ENCODE measurements at places on chromosomes 4 and X.
A peak's percentile ranks its signal among the peaks of the same experiment; 100 is the strongest.

- no peak for DNase-seq
Measured at GRCh38 chrX:110536816-110537215, 178.2 kb downstream of the RTL9 start.

DNA sequence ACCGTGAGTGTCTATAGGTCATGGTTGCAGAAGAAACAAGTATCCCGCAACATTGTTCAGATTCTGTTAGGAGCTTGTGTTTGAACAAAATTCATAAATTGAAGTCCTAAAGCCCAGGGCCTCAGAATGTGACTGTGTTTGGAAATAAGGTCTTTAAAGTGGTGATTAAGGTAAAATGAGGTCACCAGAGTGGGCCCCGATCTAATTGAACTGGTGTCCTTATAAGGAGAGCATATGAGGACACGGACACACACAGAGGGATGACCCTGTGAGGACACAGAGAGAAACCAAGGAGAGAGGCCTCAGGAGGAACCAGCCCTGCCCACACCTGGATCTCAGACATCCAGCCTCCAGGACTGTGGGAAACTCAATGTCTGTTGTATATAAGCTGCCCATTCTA is 76.9 kb downstream of the DHRSX start:
- DNase-seq = no peak

GRCh38 chr4:41442810-41443209 is 95.1 kb upstream of the LIMCH1 start:
- no peak for DNase-seq

DNA sequence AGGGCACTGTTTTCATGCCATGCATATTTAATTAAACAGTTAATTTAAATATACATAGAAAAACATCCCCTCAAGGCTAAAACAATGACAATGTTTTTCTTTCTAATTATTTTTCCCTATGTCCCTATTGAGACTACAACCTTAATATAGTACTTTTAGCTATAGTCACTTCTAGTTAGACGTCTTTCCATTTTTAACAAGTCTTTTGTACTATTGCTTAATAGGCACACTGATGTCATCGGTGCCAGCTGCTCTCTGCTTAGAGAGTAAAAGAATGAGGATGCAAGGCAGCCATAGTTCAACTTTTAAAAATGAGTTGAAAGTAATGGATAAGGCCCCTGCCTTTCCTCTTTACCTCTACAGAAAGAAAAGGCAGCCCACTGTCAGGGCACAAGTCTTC is 191.1 kb downstream of the KCTD8 start:
- no peak for DNase-seq

DNA sequence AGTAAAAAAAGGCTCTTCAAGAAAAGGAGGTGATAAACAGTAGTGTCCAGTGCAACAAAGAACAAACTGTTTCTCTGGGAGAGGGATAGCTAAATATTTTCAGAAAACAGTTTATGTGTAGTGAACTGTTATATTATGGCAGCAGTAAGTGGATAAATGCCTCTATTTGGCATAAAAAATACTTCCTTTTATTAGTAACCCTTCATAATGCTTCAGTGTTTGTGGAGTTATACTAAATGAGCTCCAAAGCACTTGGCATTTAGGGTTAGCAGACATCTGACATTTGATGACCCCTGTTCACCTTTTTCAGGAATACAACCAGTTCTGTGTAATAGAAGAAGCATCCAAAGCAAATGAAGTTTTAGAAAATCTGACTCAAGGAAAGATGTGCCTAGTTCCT is 31.9 kb downstream of the TRAPPC11 start:
- DNase-seq = no peak

DNA sequence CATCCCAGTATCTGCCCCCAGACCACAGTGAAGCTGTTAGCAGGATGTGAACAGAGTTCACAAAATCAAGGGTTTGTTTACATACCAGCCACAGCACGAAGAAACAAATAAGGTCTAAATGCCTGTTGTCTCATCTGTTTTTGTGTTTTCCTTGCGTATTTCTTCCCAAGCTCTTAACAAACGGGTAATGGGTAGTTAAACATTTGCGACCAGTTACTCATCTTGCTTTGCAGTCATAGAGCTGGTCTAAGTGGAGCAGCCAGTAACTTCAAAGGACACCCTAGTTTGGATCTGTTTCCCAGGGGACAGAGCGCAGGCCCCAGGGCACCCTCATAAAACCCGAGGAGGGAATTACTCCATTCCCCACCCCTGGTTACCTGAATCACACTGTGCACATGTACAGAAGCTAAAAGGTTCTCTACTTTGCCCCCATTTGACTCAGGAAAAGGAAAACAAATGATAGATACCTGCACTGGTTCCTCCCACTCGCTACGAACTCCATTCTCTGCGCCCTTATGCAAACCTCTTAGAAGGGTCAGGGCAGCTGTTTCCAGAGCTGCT is 68.8 kb downstream of the MAML3 start:
- DNase-seq = no peak

DNA sequence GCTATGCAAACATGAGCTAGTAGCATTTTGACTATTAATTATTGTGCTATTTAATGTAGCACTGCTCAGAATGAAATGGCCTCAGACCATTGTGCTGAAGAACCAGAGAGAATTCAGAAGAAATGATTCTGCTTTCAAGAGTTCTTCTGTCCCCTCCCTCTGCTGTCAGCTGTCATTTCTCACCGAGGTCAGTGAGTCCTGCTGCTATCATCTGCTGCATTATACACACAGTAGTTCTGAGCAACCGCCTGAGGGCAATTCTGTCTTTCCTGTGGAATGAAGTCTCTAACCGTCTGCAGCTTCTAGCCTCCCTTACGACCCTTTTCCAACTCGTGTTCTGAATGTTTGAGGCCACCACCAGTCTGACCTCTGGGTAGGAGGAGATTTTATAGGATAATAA is 249.4 kb downstream of the HNRNPD start:
- no peak for DNase-seq

DNA sequence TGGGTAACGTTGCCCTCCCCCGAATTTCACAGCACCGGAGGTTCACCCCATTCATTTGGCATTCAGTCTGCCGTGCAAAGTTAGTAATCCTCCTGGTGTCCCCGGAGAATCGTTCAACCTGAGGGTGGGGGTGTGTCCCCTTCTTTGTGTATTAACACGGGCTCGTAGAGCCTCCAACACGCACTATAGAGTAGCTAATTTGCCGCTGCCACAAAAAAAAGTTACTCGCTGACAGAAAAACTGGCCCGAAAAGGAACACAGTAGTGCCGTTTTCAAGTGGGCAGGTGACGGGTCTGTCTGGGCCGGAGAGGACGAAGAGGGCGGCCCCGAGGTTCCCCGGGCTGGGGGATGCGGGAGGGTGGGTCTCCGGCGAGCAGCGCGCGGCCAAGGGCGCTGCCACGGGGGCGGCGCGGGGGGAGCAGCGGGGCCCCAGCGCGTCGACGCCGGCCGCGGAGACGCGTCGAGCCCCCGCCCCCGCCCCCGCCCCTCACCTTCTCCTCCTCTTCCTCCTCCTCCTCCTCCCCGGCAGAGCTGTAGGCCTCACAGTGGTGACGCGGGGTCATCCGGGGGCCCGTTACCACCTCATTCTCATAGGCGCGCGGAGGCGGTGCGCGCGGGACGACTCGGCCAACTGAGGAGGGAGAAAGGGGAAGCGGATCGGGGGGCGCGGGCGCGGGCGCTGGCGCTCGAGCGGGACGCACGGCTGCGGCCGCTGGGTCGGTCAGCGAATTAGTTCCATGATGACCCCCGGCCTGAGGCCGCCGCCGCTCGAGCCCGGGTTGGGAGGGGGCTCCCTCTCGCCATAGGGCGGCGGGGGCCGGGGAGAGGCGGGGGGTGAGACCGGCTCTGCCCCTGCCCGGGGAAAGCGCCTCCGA is 571 bp downstream of the CCNI start:
- DNase-seq = peak; percentile 86

- no peak for DNase-seq
Measured at GRCh38 chr4:129950217-129950616, 854.3 kb downstream of the C4orf33 start.

DNA sequence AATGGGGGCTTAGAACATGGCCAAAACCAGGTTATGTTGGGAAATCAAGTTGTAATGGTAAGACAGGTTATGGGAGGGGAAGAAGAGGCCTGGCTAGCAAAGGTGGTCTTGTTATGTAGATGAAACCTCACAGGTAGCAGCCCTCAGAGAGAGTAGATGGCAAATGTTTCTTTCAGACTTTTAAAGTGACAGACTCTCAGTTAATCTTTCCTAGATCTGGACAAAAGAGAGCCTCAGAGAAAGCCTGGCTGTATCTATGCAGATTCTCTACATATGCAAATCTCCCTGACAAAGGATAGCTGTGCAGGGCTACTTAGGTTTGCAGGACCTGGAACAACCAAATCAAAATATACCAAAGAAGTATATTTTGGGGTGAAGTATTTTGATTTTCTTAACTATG is 284.1 kb upstream of the AMOT start:
- DNase-seq = no peak

- no peak for DNase-seq
Measured at GRCh38 chrX:16579517-16579916, 70.4 kb upstream of the S100G start.

DNA sequence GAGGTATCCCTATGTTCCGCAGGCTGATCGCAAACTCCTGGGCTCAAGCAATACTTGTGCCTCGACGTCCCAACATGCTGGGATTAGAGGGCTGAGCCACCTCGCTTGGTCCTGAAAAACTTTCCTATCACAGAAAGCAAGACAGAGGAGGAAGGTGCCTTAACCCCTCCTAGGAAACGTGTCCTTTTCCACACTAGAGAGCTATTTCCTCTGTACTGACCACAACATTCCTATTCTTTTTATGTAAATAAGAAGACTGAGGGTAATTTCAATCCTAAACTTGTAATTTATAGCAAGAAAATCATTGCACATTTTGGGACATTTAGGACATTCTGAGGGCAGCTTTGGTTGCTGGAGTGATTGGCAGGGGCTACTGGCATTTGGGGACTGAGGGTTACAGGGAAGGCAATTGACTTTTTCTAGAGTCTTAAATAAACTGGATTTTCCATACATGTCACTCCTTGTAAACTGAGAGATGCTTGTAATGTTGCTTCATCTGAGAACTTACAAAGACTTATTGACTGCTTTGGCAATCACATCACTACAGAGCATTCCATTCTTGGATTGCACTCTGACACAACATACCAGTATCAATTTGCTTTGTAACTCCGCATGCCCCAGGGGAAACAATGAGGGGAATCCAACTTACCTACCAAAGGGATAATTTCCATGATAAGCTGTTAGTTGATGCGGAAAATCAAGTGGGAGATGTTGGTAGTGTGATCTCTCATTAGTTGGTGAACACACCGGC is 15.6 kb downstream of the XAGE3 start:
- no peak for DNase-seq

GRCh38 chr4:125681240-125681639 is 366.5 kb downstream of the FAT4 start:
- DNase-seq = no peak

DNA sequence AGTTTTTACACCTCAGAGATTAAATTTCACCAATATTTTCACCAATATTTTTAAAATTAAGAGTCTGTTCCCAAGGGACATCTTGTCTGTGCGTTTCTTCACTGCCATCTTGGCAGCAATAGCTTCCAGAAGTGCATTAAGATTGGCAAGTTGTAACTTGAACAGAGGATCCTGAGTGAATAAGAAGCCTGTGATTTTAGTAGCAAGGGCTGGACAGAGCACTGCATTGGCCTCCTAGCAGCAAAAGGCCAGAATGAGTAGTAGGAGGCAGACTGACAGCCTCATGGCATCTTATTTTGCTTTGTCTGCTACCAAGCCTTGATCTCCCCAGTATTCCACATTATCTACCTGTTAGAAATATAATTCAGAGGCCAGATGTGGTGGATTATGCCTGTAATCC is 138.4 kb downstream of the CPE start:
- no peak for DNase-seq

GRCh38 chr4:27288496-27288895 is 427.9 kb downstream of the STIM2 start:
- no peak for DNase-seq

DNA sequence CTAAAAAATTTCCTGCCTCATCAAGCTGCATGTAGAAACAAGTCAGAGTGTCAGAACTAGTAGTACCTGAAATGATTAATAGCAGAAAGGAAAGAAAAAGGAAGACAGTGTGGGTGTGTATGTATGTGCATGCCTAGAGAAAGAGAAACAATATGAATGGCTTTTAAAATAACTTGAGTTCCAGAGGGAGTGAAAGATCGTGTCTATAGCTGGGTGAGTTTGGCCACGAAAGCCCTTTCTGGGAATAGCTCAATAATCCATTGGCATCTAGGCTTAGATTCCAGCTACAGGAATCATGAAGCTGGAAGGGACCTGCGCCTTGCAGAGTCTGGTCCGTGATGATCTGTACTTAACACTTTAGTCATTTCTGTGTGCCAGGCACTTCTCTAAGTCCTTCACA is 195.6 kb downstream of the RAPGEF2 start:
- DNase-seq = no peak

GRCh38 chrX:75038925-75039324 is 113.7 kb upstream of the NEXMIF start:
- DNase-seq = no peak

GRCh38 chr4:148901075-148901705 is 459.0 kb upstream of the NR3C2 start:
- DNase-seq = no peak

DNA sequence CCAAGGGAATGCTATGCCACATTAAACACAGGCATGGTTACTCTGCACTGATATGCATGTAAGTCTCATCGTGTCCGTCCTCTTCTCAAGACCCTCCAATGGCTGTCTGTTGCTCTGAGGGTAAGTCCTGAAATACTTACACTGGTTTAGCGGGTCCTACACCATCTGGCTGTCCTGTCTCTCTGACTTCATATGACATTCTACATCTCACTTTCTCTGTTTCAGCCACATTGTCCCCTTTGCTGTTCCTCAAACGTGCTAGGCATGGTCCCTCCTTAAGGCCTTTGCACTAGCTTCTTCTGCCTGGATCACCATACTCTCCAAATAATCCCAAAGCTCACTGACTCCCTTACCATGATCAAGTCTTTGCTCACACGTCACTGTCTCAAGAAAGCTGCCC is 131.4 kb downstream of the PALLD start:
- DNase-seq = no peak

DNA sequence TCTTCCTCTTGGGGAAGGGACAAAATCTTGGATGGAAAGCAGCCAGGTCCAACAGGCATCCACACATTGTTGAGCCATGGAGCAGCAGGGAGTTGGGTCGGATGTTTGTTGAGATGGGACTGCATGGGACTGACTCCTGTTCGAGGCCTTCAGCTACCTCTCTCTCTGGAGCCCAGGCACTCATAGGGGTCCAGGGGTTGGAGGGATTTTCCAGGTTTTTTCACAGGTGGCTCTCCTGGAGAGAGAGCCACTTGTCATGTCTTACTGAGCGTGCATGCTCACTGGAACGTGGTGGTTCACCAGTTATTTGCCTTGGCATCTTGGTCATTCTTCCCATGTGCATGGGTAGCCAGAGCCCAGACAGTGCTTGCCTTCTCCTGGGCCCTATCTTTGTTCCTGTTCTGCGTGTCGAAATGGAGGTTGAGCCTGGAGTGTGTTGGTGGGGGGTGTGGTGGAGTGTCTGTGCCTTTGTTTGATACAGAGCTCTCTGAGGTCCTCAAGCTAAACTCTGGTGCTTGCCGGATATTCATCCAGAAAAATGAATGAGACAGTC is 60.6 kb downstream of the NBDY start:
- DNase-seq = no peak

GRCh38 chrX:2629316-2630007 is 61.6 kb upstream of the CD99 start:
- peak; percentile 64 for DNase-seq

- DNase-seq = no peak
Measured at GRCh38 chr4:109134921-109135320, 167.5 kb downstream of the COL25A1 start.

GRCh38 chr4:21592970-21593670 is 355.5 kb downstream of the KCNIP4 start:
- no peak for DNase-seq

Data from CD8-positive, alpha-beta T cell (primary cell).